ENCODE measurements at places on chromosomes 13 and 19.

- no peak for DNase-seq
Observed at GRCh38 chr19:55498246-55498840, 10.1 kb downstream of the SSC5D start.

DNA sequence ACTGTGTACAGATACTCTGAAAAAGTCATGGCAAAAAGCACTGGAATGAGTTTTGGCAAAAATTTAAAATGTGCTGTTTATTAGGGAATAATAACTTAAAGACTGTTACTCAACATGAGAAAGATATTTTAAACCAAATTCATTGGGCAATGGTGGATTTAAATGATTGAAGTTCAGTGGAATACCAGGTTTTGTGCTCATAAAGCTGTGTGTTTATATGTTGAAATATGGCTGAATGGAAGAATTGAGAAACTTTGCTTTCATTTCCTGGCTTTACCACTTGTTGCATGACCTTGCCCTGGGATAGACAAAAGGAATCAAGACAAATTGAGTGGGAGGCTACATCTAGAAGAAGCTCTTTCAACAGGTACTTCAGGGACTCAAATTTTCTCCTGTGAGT is 246.4 kb downstream of the GPC5 start:
- DNase-seq, result no peak

- DNase-seq, result no peak
Observed at GRCh38 chr13:102369302-102369701, 32.5 kb downstream of the FGF14 start.

DNA sequence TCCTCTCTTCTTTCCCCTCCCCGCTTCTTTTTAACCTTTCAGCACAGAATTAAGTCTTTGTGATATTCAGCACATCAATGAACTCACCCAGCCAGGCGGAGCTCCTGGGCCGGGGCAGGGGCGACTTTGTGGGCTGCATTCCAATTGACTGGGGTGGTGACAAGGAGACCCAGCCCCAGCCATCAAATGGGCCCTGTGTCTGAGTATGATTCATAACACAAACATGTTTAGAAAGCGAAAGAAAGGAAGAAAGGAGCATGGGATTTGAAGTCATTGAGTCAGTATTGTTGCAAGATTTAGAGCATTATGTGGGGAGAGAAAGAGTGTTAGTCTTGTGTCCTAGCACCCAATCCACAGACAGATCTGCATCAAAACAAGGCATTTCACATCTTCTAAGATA is 185.3 kb downstream of the LHFPL6 start:
- no peak for DNase-seq

All from activated CD4-positive, alpha-beta T cell treated with anti-CD3 and anti-CD28 coated beads for 1 hour (primary cell).